ENCODE measurements at places on chromosomes 4 and X.

DNA sequence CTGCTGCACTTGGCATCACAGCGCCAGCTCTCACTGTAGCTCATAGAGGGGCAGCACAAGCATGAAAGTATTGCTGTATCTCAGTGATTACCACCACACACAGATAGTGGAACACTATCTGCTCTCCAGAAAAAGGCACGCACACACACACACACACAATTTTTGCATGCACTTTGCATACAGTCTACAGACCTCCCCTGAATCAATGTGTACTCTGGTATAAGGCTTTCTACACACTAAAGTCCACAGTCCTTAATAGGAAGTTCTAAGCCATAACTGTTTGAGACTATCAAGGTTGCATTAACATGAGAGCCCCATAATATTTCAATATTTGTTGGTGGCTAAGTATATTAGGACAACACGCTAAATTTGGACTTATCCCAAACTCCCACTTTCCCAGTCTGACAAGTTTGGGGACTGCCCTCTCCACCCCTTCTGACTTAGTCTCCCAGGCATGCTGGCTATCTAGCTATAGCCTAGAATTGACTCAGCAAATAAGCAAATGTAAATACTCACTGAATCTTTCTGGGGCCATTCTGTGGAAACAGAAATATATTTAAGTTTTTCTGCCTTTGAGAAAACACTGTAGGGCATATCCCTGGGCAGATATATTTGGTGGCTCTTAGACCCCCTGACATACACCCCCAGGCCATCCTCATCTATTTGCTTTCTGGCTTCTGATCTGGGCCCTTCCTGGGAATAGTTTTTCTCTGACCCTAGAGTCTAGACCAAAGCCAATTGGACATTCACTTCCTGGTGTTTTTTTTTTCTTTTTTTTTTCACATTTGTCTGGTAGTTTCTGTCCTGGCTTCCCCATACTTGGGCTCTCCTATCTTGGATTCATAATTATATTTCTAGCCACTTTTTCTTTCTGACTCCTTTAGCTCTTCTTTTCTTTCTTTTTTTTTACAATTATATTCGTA, 36.4 kb upstream of the CT47C1 start:
- DNase-seq: no peak

GRCh38 chr4:105145903-105146275, 787 bp upstream of the TET2 start:
- DNase-seq: peak; percentile 14

DNA sequence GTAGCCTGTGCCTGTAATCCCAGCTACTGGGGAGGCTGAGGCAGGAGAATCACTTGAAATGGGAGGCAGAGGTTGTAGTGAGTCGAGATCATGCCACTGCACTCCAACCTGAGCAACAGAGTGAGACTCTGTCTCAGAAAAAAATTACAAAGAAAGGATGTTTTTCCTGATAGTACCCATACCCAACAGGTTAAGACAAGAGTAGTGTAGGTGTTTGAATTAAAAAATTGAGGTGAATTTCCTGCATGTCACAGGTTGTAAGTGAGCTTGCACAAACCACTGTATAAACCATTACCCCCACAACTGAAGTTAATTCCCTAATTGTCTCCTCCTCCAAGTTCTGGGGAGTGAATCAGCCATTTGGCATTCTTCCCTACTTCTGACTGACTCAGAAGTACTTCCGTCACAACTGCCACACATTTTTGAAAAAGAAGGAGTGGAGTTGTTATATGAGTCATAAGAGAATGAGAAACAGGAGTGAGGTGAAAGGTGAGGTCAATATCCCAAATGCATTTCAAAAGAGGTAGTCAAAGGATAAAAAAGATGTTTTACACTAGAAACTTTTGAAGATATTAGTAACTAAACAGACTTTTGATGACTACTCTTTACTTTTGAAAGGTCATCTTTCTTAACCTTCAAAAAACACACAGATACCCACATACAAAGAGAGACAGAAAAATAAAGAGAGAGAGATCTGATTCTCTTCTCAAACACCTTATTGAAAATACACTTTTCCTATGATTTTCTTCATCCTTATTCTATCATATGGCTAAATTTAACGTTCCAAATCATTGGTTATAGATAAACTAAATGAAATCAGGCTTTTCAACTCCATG, 134.5 kb downstream of the BTC start:
- no peak for DNase-seq

DNA sequence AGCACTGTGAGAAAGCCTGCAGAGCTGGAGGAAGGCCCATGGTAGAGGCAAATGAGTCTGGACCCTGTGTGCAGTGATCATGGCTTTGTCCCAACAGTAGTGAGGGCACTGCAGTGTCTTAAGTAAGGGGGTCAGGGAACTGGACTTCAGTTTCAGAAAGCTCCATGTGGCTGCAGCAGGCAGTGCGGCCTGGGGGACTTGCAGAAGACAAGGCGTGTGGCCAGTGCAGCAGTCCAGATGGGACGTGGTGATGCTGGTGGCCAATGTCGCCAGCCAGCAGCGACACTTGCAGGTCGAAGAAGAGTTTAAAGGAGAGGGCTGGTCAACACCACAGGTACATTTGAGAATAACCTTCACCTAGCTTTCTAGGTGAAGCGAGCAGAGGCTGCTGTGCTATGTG, 113.4 kb downstream of the ZNF827 start:
- no peak for DNase-seq

DNA sequence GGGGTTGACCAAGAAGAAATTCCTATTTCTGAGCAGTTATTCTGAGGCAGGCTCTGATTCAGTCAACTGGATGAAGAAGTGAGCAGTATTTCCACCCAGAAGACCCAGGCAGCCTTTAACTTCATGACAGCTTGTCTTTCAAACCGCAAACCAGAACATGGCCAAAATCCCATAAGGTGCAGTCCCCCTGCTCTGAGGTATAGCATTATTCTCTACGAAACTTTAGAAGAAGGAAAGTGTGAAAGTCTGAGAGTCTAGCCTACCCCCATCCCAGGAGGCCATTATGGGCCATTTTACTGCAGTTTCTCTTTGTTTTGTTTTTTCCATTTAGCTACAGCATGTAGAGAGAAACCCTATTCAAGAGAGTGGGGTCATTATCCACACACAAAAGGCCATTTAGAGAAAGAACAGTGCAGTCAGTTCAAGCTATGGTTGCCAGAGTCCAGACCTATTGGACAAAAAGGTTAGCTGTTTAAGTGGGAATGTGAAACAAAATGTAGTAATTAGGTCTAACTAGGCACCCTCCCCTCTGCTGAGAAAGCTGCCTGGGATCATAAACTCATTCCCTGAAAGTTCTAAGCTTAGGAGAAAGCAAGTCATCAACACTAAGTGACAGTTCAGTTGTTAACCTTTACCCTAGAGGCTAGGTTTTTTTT, 52.1 kb upstream of the RASGEF1B start:
- DNase-seq: no peak

- no peak for DNase-seq
Observed at GRCh38 chrX:110143454-110144210, 140.7 kb downstream of the TMEM164 start.

GRCh38 chr4:168264903-168265302, 53.6 kb downstream of the DDX60 start:
- DNase-seq: no peak

GRCh38 chr4:112865443-112865842, 184.0 kb upstream of the ANK2 start:
- no peak for DNase-seq

DNA sequence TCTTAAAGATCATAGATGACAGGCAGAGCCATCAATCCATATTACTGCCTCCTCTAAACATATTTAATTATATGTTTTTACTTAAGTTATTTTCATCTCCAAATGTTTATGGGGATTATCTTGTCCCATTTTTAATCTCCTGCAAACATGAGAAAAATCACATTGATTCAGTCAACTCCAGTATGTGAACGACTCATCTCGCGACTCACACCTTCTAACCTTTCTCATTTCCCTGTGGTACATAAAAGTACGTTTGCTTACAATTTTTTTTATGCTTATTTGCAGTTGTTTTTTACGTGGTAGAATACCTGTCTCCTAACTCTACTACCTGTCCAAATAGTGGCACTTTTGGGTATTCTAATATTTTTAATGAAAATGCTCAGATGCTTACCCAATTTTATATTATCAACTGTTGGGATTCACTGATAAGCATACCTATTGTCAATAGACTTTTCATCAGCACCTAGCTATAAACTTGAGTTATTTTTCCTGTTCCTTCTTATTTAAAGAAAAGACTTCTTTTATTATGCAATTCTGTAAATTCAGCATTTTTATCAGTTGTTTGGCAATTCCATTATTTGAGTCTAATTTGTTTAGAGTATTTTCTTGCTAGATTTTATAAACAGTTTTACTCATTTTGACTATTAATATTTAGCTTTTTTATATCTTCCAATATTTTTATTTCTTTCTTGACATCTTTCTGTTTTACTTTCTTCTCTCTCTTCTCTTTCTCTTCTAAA, 276.6 kb downstream of the ANK2 start:
- no peak for DNase-seq

- DNase-seq: peak; percentile 70
Observed at GRCh38 chrX:40176351-40177116, 78.8 kb upstream of the BCOR start.

- DNase-seq: no peak
Observed at GRCh38 chr4:109691411-109691920, 11.8 kb downstream of the CASP6 start.

- no peak for DNase-seq
Observed at GRCh38 chrX:74520291-74520690, 94.1 kb downstream of the RLIM start.

- no peak for DNase-seq
Observed at GRCh38 chr4:10577508-10578426, 106.8 kb downstream of the CLNK start.

DNA sequence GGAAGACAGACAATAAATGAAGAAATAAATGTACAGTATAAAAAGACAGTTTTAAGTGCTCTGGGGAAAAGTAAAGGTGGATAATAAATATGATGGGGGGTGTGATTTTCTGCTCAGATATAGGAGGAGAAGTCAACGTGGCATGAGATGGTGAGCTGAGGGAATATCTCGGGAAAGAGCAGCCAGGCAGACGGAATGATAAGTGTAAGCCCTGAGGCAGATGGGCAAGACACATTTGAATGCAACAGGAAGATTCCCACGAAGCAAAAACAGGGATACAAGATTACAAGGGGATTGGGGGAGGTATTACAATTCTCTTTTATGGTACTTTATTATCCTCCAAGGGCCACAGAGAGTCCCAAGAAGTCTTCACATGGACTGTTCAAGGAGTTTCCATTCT, 11.1 kb downstream of the ANXA3 start:
- no peak for DNase-seq

GRCh38 chr4:143397335-143397734, 60.7 kb downstream of the GAB1 start:
- DNase-seq: no peak

DNA sequence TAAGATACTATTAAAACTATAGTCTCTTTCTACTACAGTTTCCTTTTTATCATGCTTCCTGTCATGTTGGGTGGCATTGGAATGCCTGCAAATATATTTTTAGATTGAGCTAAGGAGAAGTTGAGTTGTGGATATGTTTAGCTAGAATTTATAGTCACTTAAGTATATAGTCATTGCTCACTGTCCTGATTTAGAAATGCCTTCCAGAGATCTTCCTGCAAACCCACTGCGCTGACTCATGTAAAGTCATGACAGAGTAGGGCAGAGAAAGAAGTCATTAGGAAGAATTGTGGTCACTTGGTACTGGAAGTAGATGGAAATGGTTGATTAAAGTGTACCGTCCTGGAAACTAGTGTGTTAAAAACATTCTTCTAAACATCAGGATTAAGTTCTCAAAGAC, 490.3 kb upstream of the PABPC4L start:
- DNase-seq: no peak

DNA sequence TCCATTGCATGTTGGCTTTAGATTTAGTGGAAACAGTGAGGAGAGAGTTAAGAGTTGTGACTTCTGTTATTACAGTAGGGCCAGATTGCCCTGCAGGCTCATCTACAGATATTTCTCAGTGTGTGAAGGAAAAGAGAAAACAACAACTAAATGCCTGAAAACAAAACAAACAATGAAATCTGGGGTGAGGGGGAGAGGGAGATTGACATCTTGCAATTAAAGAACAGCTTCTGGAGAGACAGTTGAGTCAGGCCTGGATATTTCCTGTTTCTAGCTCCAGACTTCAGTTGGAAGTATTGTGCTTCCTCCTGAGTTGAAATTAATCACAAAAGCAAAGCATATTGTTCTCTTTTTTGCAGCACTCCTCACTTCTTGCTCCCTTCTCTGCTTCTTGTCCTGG, 108.3 kb upstream of the SCML1 start:
- no peak for DNase-seq

DNA sequence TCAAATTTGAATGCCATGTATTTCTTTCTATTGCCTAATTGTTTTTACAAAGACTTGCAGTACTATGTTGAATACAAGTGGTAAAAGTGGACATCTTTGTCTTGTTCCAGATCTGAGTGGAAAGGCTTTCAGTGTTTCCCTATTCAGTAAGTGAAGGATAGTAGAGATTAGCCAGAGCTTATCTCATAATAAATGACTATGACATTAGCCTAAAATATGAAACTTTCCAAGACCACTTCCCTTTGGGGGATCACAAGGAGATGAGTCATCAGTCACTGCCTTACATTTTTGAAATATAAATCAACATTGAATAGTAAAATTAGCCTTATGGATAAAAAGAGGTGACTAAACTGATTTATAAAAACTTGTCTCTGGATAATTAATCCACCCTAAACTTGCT, 554.1 kb upstream of the MAGEB2 start:
- DNase-seq: no peak

DNA sequence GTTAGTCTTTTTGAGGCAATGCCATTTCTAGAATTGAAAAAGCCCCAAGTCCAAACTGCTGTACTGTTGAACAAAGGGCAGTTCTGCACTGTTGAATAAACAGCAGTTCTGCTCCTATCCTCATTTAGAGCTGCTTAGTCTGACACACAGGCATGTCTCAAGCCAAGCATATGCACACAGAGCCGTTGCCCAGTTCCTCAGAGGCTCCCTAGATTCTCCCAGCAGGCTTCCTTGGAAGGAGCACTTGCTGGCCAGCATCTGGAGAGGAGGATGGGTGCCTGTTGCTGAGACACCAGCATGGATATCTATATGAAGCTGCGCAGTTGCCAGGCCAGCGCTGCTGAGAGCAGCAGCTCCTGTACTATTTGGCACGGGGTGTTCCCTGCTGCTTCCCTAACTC, 138.3 kb upstream of the USP38 start:
- DNase-seq: no peak

- no peak for DNase-seq
Observed at GRCh38 chrX:63525491-63525890, 174.4 kb upstream of the SPIN4 start.

- no peak for DNase-seq
Observed at GRCh38 chr4:6278801-6279197, 9.1 kb downstream of the WFS1 start.

- peak; percentile 75 for DNase-seq
Observed at GRCh38 chr4:76179398-76180318, 31.5 kb upstream of the NUP54 start.

GRCh38 chr4:140982613-140983340, 150.5 kb downstream of the RNF150 start:
- no peak for DNase-seq

DNA sequence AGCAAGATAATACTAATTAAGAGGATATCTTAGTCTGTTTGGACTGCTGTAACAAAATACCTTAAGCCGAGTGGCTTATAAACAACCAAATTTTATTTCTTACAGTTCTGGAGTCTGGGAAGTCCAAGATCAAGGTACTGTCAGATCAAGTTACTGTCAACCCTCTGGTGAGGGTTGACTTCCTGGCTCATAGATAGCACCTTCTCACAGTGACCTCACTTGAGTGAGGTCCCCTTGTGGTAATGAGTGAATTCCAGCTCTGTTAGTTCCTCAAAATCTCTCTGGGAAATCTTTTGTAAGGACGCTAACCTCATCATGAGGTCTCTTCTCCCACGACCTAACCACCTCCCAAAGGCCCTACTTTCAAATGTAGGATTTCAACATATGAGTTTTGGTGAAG, 36.9 kb upstream of the ADGRA3 start:
- DNase-seq: no peak

Measured in CD4-positive, alpha-beta T cell treated with Interleukin-6 at 100 ng/mL for 8 hours (primary cell).